CD8-positive, alpha-beta T cell (primary cell): ENCODE measurements at places on chromosomes 3 and 15. TPM values are rescaled to one million over a fixed set of nuclear protein-coding genes. Genes with fewer than 3 reads are reported as not detected.

FETUB gene
- not detected for total RNA-seq

MESP2 gene
- not detected for total RNA-seq

CILP gene
- 0.27 TPM for total RNA-seq

FSIP1 gene
- total RNA-seq: 0.64 TPM

SRP14 gene
- 135 TPM for total RNA-seq

ABTB1 gene
- 86.0 TPM for total RNA-seq

SELENOK gene
- total RNA-seq: 185 TPM

TMC3 gene
- total RNA-seq: not detected

PCSK6 gene
- total RNA-seq: 2.6 TPM

PPARG gene
- total RNA-seq: not detected

SLC28A1 gene
- total RNA-seq: not detected

EIF4E3 gene
- total RNA-seq: 34.5 TPM

CRTC3 gene
- 77.9 TPM for total RNA-seq

PLS1 gene
- total RNA-seq: 0.57 TPM

OR5K2 gene
- total RNA-seq: not detected

DNA sequence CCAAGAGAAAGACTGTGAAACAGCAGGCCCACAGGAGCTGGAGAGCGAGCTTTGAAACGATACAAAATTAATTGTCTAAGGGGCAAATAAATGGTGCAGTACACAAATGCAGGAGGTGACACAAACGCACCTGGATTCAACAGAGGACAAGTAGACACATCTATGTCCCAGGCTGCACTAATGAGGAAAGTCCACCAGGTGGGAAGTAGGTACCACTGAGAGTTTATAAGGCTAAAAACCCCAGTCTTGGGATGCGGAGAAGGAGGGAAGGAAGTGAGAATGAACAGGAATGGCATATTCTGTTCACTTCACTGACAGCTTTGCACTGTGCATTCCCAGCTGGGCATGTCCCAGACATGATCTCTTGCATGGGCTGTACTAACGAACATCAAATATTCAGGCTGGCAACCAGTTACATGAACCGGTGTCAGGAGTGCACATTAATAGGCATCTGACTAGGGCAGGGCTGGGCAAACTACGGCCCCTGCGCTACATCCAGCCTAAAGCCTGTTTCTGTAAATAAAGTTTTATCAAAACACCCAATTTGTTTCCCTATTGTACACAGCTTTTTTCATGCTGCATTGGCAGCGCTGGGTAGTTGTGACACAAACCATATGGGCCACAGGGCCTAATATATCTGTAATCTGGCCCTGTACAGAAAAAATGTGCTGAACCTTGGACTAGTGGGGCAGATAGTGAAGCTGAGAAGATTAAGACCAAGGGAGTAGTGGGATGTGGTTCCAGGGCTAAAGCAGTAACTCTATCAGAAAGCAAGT is 107.0 kb downstream of the IGF2BP2 start:
- DNase-seq: no peak

- no peak for DNase-seq
Observed at GRCh38 chr3:56933803-56934202, 126.7 kb upstream of the SPATA12 start.

DNA sequence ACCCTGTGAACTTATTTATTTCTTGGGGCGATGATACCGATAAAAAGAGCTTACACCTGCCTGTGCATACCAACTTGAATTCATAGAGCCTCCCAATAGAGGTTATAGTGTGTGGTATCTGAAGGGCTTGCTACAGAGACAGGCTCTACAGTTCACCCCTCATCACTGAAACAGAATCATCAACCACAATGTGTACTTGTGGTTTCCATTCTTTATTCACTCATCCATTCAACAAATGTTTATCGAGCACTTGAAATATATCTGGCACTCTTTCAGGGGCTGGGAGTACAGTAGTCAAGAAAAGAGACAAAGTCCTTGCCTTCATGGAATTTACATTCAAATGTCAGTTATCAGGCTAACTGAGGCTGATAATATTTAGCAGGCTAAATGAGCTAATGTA is 134.4 kb upstream of the SKOR1 start:
- no peak for DNase-seq

GRCh38 chr3:24487325-24488262 is 7.1 kb downstream of the THRB start:
- no peak for DNase-seq

GRCh38 chr15:90839187-90840071 is 29.0 kb upstream of the FURIN start:
- no peak for DNase-seq

GRCh38 chr3:98048586-98048985 is 13.5 kb upstream of the GABRR3 start:
- DNase-seq: no peak

DNA sequence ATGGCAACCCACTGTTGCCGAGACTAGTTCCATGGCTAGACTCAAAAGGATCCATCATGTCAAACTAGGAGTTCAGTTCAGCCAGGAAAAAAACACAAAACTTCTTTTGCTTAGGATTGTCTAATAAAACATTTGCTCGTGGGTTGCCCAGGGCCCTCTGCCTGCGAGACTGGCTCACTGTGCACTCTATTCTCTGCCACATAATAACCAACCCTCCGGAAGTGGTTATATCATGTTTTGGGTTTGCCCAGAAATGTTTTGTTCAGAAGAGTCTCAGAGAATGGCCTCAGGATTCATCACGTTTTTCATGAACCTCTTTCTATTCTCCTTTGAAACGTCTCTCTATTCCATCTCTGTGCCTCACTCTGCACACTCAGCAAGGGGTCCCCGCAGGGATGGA is 216.1 kb downstream of the SV2B start:
- DNase-seq: no peak

- DNase-seq: no peak
Observed at GRCh38 chr15:80514071-80514780, 110.0 kb downstream of the ARNT2 start.

GRCh38 chr3:160134964-160135363 is 90.3 kb upstream of the C3orf80 start:
- no peak for DNase-seq

GRCh38 chr3:194736896-194737600 is 51.4 kb downstream of the FAM43A start:
- DNase-seq: no peak

DNA sequence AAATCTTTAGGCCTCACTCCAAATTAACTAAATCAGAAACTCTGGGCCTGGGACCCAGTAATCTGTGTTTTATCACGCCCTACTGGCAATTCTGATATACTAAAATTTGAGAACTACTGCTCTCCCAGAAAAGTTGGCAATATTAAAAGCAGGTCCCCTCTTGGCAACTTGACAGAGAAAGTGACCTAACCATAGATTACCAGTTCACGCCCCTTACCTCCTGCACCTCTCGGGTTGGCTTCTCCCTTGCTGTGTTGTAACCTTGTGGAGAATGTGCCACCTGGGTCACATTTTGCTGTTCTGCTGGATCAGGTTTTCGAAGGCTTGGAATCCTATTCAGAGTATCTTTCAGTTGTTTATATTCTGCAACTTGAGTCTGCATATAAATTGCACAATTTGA is 59.1 kb downstream of the GOLIM4 start:
- DNase-seq: no peak

DNA sequence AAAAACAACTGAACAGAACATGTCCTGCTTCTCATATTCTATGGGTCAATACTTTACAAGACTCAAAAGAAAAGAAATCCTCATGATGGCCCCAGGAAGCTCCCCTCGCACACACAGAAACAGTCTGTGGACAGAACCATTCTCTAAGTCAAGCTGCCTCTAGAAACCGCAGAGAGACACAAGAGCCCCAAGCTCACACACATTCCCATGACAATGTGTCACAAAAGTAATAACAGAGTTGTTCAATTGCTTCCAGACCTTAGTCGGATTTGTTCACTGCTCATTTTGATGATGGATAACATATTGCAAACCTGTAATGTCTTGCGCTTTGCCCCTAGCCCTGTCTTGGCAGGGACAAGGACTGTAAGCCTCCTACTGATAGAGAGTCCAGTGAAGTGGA is 60.9 kb downstream of the UMPS start:
- DNase-seq: no peak

- DNase-seq: no peak
Observed at GRCh38 chr3:156252656-156253055, 132.3 kb downstream of the KCNAB1 start.

GRCh38 chr15:34708422-34708821 is 46.4 kb downstream of the GJD2 start:
- no peak for DNase-seq

- DNase-seq: no peak
Observed at GRCh38 chr15:90402767-90403166, 14.7 kb downstream of the IQGAP1 start.

- DNase-seq: no peak
Observed at GRCh38 chr3:71088019-71088708, 495.4 kb downstream of the FOXP1 start.

DNA sequence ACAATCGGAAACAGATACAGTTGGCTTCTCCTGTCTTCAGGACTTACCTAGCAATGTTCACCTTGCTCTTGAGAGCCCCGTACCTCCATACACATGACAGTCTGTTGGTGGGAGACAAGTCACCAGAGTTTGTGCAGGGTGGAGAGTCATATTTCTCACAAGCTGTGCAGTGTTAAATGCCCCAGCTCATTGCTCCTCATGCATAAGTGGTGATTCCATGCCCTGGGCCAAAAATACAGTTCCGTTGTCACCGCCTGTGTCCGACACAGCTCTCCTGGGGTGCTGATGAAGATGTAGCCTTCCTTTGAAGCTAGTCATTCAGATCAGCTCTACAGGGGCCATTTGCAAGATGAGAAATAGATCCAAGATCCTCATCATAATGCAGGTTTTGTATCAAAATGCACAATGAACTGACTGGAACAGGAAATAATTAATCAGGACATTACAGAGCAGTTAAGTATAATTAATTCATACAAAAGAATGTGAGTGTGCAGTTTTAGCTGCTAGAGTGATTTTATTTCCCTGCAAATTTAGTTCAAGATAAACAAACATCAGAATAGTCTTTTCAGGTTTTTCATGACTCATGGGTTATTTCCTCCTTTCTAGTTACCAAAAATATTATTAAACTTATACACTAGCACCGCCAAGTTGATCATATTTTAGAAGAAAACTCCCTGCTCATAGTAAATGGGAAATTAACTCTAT is 66.5 kb downstream of the CD47 start:
- no peak for DNase-seq

- DNase-seq: no peak
Observed at GRCh38 chr3:107516475-107516874, 6.3 kb upstream of the BBX start.

DNA sequence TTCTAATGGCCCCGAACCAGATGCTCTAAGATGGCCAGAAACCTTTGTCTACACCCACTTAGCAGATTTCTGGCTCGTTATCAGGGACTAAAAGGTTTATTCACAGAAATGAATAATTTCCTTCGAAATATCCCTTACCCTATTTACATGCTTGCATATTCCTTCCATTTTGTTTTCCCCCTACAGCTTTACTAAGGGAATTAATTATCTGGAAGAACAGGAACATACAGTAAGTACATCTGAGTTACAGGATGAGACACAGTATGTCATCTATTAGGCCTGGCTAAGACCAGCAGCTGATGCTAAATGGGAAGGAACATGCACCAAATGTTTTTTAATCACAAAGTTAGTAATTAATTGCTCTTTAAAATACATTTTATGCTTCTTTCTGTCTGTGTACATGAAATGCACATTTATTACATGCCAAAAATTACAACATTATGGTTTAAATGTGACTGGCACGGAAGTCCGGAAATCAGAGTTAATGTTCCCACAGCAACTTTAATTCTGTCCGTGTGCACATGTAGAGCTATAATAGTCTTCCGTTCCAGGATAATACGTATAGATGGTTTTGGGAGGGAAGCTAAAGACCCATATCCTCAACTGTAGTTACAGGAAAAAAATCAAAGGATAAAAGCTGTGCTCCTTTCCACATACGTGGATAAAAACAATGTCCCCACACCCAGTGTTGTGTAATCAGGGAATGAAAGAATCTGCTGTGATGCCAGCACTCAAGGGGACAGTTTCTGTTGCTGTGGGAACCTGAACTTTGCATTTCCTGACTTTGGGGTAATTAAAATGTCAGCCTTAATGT is 82.0 kb downstream of the TIGIT start:
- DNase-seq: no peak

DNA sequence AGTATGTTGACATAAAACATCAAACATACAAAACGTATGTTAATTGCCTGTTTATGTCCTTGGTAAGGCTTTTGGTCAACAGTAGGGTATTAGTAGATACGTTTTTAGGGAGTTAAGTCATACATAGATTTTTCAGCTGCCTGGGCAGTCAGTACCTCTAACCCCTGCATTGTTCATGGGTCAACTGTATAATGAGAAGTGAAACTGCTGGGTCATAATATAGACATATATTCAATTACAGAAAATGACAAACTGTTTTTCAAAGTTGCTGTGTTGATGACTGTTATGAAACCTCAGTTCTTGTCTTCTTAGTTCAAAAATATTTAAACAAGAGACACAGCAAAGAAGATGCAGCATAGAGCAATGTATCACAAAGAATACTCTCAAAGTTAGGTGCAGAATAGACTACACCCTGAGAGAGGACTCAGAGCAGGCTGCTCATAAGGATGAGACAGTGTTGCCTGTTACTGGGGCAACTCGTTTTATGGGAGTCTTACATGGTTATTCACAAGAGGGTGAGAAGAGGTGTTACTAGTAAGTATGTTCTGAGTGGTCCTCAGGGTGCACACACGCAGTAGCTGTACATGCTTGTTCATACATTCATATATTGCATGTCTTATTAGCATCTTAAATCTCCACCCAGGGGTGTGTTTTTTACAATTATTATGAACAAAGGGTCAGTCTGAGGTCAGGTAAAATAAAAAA is 53.1 kb upstream of the ADAMTS17 start:
- DNase-seq: no peak

- DNase-seq: no peak
Observed at GRCh38 chr15:39442898-39443297, 138.0 kb upstream of the THBS1 start.

GRCh38 chr3:194773216-194773615 is 87.5 kb downstream of the FAM43A start:
- no peak for DNase-seq

GRCh38 chr3:137163958-137164357 is 206.2 kb downstream of the IL20RB start:
- no peak for DNase-seq

- DNase-seq: no peak
Observed at GRCh38 chr3:160678292-160678842, 1.4 kb downstream of the ARL14 start.

GRCh38 chr3:31979001-31979697 is 1.9 kb downstream of the OSBPL10 start:
- DNase-seq: no peak

DNA sequence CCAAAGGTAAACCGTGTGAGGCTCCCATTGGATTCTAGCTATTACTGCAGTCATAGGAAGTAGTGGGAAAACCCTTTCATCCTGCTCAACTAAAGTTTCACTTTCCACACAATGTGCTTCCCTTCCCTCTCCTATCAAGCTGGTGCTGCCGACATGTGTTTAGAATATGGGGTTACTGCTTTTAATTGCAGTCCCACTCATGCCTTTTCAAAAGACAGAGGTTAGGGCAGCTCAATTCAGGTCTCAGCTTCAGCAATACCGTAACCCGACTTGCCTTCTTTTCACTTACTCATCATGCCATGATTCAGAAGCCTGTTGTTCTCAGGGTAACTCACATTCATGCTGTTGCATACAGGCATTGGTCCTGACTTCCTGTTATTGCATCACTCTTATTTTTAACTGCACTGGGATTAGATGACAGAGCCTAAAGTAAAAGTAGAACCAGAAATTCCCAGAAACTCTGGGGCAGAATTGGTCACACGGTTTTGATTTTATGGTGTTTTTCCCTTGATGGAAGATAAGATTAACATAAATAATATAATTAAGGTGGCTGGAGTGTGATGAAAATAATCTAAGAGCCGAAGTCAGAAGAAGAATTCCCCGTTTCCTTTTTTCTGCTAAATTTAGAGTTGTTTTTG is 45.7 kb downstream of the C2CD4B start:
- DNase-seq: peak; percentile 34
